ENCODE measurements at places on chromosomes 7 and 10.

GRCh38 chr7:84412161-84412969 is 217.8 kb upstream of the SEMA3A start:
- no peak for DNase-seq

- no peak for DNase-seq
Measured at GRCh38 chr10:123835575-123835974, 56.0 kb downstream of the CPXM2 start.

GRCh38 chr7:79403451-79403850 is 50.0 kb downstream of the MAGI2 start:
- no peak for DNase-seq

GRCh38 chr10:15341502-15342128 is 29.5 kb downstream of the FAM171A1 start:
- DNase-seq, result no peak

GRCh38 chr7:23114896-23115295 is 9.3 kb downstream of the KLHL7 start:
- DNase-seq, result no peak

DNA sequence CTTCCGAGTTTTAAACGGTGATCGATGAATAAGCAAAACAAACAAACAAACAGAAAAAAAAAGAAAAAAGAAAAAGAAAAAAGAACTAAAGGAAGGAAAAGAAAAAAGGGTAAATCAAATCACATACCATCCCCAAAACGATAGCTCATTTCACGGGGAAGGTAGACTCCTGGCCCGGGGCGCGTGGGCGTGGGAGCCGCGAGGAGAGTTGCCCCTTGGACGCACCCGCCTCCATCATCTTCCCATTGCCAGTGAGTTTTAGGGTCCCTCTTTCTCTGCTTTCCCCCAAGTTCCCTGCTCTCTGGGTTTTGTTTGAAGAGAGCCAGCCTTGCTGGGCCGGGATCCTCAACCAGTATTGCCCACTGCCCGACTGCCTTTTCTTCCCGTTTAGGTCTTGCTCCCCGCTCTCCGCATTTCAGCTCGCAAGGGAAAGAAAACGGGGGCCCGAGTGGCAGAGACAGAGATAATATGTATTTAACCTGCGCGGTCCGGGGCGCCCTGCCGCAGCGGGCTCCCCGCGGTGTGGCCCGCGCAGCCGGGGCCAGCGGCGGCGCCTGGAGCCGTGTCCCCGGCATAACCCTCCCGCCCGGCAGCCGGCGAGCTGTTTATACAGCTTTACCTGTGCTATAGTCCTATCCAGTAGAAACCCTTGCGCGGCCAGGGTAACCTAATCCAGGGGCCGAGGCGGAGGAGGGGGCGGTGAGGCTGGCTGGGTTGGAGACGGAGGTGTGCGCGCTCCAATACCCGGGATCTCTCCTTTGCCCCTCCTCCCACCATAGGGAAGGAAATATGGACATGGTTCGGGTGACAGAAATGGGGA is 5.2 kb upstream of the GATA3 start:
- DNase-seq, result no peak

DNA sequence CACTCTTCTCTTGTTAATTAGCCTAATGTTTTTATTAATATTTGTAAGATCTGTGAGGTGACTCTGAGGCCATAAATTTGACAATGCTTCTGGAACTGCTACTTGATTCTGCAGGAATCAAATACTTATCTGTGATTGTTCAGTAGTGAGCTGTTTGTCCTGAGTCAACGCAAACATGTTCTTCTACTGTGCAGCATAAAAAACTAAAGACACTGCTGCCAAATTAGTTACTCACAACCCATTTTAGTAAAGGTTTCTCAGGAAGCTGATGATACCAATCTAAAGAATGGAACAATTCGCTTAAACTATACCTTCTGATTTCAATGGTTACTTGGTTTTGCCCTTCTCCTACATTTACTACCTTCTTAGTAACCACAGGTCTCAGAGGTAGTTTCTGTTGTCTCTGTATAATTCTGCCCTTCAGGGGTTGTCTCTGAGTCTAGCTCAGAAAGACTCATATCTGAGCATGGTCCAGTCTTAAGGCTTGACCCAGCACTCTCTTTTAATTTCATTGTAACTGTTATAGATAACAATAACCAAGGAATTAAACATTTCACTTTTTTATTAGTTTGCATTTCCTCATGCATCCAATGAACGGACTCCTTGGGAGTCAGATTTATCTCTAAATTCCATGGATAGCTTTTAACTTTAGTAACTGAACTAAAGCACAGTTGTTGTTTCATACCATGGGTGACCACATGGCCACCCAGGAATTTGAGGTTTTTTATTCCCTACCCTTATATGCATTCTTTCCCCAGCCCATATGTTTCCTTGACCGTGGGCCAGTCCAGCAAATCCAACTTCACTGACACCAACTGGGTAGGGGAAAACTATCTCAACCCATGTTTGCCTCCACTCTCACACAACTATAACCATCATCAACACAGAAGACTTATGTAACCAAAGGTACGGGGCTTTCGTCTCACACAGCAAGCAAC is 309.5 kb upstream of the TEX47 start:
- DNase-seq, result no peak

DNA sequence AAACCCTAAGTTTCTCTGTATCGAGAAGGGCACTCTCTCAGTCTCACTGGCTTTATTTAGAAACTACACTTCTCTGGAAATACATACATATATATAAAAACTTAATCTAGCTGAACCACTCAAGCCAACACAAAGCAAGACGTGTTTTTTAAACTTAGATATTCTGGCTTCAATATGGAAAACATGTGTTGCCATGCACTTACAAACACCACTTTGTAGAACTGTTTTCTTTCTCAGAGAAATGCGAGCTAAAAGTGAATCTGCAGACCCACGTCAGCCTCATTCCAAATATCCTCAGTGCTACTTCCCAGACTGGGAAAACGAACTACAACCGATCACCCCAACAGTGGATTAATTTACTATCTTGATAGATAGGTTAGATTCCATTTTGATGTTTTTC is 1.7 kb downstream of the CCDC3 start:
- no peak for DNase-seq

DNA sequence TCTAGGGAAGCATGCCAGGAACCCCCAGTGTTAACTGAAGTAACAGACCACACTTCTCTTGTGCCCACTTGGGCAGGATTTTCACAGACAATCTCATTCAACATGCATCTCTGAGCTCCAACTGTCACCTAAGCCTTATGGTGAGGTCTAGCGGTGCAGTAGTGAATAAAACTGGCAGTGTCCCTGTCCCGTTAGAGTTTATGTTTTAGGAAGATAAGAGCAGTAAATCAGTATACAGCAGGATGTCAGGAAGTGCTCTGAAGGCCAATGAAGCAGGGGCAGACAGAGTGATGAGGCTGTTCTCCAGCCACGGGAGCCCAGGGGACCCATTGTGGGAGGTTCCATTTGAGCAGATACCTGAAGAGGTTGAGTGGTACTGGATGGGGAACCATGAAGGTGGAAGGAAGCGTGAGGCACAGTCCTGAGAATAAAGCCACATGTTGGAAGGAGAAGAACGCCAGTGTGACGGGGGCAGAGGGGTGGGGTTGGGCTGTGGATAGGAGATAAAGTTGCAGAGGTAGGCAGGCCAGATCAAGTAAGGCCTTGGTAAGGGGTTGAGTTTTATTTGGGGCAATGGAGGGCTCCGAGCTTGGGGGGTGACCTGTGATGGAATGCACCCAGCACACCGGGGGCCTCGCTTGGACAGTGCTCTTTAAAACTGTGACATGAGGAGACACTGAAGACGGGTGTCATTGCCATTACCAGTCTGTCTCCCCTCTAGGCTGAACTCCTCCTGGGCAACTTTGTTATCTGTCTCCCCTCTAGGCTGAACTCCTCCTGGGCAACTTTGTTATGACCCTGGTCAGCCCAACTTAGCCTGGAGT is 6.6 kb downstream of the GDF10 start:
- DNase-seq, result no peak

GRCh38 chr7:5348134-5349004 is 65.6 kb downstream of the SLC29A4 start:
- DNase-seq, result no peak

GRCh38 chr10:72335394-72336258 is 19.1 kb downstream of the DNAJB12 start:
- DNase-seq, result peak; percentile 62

- DNase-seq, result no peak
Measured at GRCh38 chr7:92656121-92656520, 65.9 kb upstream of the FAM133B start.

DNA sequence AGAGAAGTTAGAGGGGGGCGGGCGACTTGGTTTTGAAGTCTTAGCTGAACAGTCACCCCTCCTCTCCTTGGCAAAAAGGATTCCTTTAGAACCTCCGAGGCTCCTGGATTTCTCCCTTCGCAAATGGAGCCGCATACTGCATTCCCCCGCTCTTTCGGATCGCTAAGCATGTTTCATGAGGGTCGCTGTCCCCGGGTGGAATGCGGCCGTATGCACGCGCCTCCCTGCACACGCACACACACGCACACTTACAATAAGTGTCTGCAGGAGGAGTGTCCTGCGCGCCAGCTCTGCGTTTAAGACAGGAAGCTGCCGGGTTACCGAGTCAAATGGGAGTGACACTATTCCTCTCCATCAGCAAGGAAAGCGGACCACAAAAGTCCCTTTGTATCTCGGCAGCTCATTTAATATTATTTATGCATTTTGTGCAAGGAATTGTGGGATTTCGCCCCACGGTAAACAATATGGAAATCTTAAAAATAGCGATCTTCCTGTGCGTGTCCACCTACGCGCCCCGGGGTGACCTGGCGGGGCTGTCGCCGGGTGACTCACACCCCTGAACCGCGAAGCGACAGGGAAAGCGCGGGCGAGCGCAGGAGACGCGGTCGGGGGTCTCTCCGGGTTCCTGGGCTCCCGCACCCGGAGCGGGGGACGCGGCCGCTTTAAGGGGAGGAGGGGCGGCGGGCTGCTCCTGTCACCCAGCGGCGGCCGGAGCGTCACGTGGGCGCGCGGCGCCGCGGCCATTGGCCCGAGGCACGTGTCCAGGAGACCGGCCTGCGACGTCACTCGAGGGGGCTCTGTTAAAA is 988 bp upstream of the EN2 start:
- no peak for DNase-seq

- no peak for DNase-seq
Measured at GRCh38 chr10:67033878-67034277, 108.0 kb downstream of the LRRTM3 start.

DNA sequence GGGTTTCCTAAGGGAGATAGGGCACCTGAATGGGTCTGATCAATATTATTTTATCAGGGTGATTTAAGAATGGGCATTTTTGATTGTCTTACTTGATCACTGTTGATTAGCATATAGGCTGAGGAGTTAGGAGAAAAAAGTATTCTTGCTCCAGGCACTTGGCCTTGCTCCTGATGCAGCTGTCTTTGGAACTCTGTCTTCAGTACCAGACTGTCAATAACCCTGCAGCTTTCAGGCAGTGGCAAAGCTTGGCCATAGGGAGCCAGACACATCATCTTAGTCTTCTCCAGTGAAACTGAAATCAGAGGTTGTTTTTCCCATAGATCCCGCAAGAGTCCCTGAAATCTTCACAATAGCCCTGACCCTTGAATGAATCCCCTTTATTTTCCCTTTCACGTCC is 47.2 kb downstream of the EXOC4 start:
- DNase-seq, result no peak

GRCh38 chr7:4824120-4824775 is 37.6 kb downstream of the PAPOLB start:
- no peak for DNase-seq

DNA sequence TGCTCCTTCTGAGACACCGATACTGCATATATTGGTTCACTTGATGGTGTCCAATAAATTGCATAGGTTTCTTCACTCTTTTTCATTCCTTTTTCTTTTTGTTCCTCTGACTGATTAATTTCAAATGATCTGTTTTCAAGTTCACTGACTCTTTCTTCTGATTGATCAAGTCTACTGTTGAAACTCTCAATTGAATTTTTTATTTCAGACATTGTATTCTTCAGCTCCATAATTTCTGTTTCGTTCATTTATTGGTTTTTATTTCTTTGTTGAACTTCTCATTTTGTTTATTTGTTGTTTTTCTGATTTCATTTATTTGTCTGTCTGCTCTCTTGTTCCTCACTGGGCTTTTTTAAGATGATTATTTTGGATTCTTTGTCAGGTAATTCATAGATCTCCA is 13.6 kb downstream of the CASP7 start:
- DNase-seq, result no peak

GRCh38 chr7:30846378-30846777 is 65.3 kb upstream of the AQP1 start:
- DNase-seq, result no peak

GRCh38 chr7:16619979-16620408 is 25.6 kb downstream of the ANKMY2 start:
- no peak for DNase-seq

GRCh38 chr7:92716825-92717580 is 119.4 kb downstream of the CDK6 start:
- no peak for DNase-seq

DNA sequence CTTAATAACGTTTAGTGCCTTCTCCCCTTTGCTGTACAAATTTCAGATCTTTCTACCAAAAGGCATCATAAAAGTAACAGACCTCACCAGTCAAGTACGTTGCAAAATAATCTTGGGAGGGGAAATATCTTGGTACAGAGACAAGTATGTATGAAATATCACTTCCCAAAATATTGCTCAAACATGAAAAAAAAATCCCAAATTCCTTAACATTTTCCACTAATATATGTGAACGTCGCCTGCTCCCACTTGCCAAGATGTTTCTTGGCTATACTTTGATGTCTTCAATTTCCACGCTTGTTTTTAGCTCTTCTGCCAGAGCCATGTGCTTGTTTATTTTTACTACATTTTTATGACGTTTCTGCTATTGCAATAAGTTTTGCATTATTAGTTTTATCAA is 223.5 kb downstream of the PLXNA4 start:
- DNase-seq, result no peak

- DNase-seq, result no peak
Measured at GRCh38 chr10:38143587-38143986, 49.5 kb downstream of the ZNF37A start.

GRCh38 chr10:104032144-104032775 is 53.4 kb downstream of the COL17A1 start:
- DNase-seq, result no peak

DNA sequence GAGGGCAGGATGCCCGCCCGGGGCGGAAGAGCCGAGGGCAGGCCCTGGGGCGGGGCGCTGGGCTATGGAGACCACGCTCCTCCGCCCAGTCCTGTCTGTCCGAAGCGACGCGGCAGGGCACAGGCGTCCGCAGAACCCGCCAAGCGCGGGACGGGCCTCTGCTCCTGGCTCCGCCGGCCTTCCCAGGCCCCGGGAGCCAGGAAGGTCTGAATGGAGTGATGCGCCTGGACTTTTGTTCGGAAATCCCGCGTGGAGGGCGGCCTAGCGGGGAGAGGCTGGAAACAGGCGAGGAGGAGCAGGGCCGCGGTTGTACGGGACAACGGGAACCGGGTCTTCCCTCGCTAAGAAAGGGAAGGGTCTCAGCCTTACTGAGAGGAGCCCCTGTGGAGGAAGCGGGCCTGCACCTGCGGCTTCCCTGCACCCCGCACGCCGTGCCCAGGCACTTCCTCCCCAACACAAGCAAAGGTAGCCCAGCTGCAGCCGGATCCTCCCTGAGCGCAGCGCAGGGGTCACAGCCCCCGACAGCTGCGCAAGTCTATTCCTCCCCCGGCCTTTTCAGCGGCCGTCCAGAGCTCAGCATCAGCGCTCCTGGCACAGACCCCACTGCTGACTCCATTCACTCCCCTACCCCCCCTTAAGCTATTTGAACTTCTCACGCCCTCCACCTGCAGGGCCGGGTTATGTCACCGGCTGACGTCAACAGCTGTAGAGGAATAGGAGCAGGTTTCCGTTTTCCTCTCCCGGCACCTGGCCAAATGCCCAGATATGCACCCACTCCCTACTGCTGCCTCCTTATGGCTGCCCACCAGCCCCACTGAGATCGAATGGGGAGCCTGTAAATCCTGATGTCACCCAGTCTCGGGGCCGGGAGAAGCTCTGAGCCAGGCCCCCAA is 143.2 kb upstream of the RET start:
- DNase-seq, result peak; percentile 42
